ENCODE measurements at places on chromosomes 16 and 17.

- no peak for DNase-seq
Measured at GRCh38 chr16:87541872-87542234, 49.0 kb upstream of the ZCCHC14 start.

GRCh38 chr17:7969433-7969832 lies 33.0 kb upstream of the GUCY2D start:
- DNase-seq = no peak

- no peak for DNase-seq
Measured at GRCh38 chr16:75593825-75594820, 27.9 kb downstream of the GABARAPL2 start.

DNA sequence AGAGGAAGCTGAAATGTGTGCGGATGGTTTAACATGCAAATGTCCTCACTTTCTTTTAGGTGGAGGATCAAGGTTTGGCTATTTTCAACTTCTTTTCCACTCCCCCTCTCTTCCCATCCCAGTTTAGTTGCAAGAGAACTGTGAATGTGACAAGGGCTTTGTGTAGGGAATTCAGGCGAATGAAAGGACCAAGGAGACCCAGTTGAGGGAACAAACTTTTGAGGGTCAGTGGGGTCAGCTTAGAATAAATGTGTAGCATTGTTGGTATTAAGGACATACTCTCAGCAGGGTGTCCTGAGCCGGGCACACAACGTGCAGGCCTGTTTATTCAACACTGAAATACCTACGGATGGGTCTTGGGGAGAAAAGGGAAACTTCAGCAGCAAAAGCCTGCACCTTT lies 346.0 kb downstream of the PMP22 start:
- no peak for DNase-seq

DNA sequence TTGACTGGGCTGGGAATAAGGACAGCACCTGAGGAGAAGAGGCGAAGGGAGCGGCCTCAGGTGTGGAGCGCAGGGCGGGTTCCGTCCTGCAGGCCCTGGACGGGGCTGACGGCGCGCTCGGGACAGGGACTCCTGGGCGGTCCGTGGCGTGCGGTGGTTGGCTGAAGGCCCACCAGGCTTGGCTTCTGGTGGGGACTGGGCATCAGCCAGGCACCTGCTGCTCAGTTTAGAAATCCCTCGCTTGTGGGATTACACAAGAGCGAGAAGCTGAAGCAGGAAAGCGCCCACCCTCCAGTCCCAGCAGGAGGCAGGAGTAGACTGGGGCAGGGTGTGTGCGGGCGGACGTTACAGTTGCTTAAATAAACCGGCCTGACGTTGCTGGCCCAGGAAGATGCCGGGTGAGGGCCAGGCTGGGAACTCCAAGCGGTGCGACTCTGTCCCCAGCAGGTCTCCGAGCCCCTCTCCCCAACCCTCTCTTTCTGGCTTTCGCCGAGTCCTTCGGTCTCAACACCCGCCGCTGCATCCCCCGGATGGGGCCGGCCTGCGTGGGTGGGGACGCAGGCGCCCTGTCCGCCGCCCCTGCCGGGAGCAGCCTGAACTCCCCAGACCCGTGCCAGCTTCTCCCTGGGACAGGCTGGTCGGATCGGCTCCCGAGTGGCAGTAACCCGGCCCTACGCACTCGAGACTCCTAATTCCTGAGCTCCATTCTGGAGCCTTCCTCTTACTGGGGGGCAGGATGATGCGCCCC lies 639 bp downstream of the MIF4GD start:
- DNase-seq = no peak

- peak; percentile 90 for DNase-seq
Measured at GRCh38 chr17:21280081-21280518, 4.4 kb upstream of the MAP2K3 start.

GRCh38 chr16:10868104-10868595 lies 8.9 kb upstream of the CIITA start:
- no peak for DNase-seq

DNA sequence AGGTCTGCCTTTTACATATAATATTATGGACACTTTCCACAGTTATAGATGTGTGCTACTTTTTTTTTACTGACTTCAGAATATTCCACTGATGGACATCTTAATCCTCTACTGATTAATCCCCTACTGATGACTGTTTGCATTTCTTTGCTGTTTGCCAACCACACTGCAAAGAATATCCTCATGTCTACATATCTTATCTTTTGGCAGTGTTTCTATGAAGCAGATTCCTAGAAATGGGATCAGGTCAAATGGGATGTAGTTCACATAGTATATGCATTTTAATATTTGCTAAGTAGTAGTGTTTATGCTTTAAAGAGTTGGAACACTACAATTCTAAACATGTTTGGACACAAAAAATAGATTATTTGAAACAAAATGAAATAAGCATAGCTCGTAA lies 3.2 kb downstream of the CCL3 start:
- no peak for DNase-seq
